ENCODE measurements at places on chromosomes 3 and 15.

DNA sequence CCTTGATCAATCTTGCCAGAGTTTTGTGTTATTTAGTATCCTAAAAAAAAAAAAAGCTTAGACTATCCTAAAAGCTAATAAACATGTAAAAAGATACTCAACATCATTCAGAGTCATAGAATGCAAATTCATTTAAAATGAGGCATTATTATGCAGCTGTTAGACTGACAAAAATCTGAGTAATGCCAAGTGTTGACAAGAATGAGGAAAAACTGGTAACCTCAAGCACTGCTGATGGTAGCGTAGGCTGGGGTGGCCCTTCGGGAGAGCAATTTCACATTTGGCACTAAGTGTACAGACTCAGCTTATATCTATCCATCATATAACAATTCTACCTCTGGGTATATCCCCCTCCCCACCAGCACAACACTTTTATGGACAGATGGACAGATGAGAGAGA is 280.4 kb downstream of the RAP2B start:
- no peak for DNase-seq

- no peak for DNase-seq
Measured at GRCh38 chr3:152511904-152512303, 243.2 kb downstream of the MBNL1 start.

DNA sequence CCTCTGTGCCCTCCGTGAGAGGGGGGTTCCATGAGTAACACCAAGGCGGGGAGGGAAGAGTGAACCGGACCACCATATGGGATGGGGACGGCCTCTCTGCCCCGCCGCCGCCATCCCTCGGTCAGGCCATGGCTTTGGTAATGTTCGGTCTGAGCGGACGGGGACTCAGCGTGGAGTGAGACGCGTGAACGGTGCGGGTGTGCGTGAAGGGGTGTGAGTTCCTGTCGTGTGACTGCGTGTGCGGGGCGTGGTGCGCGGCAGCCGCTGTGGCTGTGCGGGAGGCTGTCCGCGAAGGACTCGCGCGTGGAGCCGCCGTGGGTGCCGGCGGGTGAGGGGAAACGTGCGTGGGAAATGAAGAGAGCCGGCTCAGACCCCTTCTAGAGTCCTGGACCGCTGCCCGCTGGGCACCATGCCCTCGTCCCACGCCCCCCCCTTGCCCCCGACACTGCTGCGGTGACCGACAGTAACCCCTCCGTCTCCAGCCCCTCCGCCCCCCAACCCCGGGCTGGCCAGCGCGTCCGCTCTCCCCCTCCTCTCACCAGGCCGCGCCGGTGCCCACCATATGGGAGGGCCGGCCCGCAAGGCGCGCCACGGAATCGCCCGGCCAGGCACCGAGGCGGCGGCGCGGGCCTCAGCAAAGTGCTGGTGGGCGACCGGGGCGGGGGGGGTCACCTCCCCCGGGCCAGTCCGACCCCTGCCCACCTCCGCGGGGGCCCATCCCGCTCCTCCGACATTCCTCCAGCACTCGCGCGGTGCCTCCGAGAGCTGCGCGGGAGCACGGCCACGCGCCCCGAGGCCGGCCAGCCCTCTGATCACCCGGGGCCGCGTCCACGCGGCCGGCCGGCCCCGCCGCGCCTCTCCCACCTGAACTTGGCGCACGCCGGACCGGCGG is 589 bp downstream of the KLF15 start:
- DNase-seq = no peak

GRCh38 chr15:74982183-74982582 is 13.2 kb upstream of the SCAMP5 start:
- no peak for DNase-seq

- DNase-seq = no peak
Measured at GRCh38 chr3:9225268-9225667, 24.2 kb downstream of the SRGAP3 start.

Data from type B pancreatic cell (in vitro differentiated cells).